ENCODE measurements at places on chromosomes 16 and 17.

- peak; percentile 80 for DNase-seq
These were observed 135.8 kb downstream of the WWOX start for GRCh38 chr16:78235168-78235800.

- DNase-seq = no peak
These were observed 858 bp upstream of the TELO2 start for GRCh38 chr16:1492082-1492922.

DNA sequence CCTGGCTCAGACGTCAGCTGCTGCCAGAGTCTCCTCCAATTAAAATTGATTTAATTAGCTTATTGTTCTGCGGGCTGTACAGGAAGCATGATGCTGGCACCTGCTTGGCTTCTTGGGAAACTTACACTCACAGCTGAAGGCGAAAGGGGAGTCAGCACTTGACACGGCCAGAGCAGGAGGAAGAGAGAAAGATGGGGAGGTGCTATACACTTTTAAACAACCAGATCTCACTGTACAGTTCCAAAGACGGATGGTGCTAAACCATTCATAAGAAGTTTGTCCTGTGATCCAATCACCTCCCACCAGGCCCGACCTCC is 1.4 kb upstream of the PRDM7 start:
- no peak for DNase-seq

DNA sequence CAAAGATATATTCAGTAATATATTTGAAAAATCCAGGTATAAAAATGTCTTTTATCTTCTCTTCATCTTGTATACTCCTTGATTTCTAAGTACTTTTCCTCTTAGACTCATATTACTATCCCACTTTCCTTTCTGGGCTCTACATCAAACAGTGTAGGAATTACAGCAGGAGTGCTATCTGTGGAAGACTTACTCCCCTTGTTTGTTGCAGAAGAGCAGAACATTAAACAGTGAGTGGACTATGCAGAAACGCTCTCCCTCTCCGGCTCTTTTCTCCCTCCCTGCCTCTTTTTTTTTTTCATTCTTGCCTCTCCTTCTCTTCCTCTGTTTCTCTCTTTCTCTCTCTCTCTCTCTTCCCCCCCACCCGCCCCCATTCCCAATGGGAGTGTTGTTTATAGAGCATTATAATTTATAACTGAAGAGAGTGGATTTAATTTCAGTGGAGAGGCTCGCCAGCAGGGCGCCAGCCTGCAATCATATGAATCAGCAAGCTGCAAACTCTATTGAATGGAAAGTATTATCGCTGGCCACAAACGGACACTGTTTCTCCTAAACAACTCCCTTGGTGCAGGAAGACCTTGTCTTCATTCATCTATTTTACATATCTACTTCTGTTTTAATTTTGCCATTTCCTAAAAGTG is 242.3 kb upstream of the TBX2 start:
- DNase-seq = no peak

DNA sequence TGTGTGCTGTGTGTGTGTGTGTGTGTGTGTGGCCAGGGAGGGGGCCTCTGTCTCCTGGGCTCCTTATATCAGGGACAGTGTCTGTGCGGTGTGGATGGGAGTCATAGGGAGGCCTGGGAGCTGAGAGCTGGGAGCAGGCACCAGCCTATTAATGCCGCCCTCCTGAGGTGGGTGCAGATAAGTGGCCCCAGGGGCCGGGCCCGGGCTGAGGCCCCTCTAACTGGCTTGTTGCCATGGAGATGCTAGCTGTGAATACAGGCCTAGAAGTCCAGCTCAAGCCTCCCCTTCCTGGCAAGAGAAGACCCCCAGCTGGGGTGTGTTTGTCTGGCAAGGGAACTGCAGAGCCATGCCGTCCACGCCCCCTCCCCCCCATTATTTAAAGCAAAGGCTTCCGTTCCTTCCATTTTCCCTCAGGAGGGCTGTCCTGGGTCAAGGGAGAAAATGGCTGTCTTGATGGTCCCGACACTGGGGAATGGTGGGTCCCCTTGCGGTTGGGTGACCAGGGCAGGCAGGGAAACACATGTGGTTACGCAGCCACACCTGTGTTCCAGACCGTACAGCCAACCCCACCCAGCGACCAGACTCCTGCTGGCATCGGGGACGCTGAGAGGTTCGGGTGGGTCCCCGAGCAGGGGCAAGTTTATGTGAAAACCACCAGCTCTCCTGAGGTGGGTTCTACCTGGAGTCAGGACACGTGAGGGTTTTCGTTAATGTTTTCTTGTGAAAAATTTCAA is 141.1 kb downstream of the MRM1 start:
- DNase-seq = peak; percentile 50

DNA sequence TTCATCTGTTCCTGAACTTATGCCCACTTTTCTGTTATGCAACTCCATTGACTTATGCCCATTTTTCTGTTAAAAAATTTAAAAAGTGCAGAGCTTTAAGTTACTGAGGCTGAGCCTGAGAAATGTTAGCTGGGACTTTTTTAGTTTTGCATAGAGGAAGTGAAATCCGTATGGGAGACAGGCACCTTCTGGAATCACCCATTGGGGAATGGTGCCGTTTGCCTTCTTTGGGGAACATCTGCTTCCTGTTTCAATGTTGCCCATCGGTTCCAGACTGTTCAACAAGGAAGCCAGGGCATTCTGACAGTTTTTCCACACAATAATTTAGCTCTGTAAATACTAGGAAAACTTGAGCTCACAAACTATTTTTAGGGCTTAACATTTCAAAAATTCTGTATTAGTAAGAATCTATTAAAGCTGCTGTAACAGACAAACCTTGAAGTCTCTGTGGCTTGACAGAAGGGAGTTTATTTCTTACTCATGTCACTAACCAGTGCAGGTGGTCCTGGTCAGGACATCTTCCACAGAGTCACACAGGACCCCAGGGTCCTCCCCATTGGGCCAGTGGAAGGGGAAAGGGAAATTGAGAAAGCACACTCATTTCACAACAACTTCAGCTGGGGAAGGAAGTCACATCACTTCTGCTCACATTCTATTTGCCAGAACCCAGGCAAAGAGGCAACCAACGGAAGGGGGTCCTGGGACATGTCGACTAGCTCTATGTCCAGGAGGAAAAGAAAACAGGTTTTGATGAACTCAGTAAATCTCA is 17.2 kb downstream of the PRKCB start:
- DNase-seq = no peak

- peak; percentile 80 for DNase-seq
These were observed 919.1 kb upstream of the EEF2KMT start for GRCh38 chr16:6016530-6017184.

GRCh38 chr17:69602972-69603371 is 188.5 kb downstream of the MAP2K6 start:
- DNase-seq = no peak

DNA sequence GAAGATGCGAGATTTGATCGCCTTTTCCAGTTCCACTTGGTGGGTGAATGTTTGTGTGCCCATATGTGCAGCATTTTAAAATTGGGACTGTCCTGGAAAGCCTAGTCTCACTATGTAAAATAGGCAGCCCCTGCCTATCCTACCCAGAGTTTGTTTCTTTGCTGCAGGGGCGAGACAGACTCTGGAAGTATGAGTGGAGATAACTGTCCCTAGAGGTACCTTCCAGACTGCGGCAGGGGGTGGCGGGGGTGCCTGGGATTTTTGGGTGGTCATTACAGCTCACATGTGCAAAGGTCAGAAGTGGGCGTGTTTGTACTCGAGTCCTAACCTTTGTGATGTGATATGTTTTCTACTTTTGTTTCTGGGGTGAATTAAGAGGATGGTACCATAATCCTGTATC is 36.6 kb downstream of the MPRIP start:
- no peak for DNase-seq

- no peak for DNase-seq
These were observed 25.0 kb upstream of the SLC38A8 start for GRCh38 chr16:84067640-84068039.

DNA sequence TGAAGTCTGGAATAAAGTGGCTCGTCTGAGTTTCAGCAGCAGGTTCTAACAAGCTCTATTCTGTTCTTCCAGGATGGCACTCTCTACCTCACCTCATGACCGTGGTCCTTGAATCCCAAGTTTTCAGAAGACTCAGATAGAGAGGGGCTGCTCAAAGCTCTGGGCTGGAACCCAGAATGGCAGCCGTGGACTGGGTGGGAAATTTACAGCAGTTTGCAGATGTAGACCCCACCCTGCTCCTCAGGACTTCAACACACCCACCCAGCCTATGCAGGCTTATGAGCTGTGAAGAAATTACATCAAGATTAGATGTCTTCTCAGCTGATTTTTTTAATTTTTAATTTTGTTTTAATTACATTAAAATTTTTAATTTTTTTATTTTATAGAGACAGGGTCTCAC is 59.4 kb downstream of the METRNL start:
- DNase-seq = no peak

DNA sequence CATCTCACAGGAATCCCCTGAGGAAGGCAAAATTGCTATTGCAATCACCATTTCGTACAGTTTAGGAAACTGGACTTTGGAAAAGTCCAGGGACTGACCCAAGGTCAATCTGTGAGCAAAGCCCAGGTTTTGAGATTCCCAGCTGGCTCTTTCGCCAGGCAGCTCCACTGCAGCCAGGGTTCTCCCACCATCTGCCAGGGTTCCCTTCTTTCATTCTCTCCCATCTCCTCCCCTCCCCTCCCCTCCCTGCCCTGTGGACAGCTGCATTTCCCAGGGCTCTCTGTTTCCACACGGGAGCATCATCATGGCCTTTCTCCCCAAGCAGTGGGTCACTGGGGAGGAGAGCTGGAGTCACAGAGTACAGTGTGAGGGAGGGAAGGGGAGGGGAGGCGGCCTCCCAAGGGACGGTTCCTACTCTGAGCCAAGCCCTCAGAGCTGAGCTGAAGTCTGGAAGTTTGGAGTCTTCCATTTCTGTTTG is 11.9 kb upstream of the GSDMA start:
- no peak for DNase-seq

DNA sequence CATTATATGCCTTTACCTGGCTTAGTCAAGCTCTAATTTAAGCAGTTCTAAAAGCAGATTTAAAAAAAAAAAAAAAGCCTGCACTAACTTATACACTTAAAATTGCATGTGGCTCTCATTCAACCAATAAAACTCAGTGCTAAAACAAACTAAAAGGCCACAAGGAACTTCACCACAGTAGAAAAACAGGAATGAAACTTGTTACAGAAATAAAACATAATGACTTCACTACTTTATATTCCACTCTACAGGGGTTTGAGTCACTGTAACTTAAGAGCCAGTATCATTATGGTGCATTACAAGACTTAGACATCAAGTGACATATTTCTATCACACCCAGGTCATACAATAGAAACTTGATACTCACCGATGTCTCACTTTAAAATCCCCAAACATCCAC is 11.1 kb downstream of the CA10 start:
- DNase-seq = no peak

DNA sequence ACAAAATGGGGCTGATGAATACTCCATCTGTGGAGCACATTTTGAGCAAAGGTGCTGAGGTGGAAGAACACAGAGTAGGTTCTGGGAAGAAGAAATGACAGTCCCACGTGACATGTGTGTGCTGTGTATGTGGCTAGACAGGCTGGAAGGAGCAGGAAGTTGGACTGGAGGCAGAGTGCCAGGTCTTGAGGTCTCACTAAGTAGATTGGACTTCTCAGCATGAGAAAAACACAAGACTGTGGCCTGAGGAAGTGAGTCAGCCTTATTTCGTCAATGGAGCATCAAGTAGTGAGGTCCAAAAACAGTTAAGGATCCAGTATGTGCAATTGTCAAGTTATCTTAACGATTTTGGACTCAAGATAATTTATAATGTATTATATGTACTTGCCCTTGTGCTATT is 736.5 kb downstream of the KCNJ2 start:
- no peak for DNase-seq

DNA sequence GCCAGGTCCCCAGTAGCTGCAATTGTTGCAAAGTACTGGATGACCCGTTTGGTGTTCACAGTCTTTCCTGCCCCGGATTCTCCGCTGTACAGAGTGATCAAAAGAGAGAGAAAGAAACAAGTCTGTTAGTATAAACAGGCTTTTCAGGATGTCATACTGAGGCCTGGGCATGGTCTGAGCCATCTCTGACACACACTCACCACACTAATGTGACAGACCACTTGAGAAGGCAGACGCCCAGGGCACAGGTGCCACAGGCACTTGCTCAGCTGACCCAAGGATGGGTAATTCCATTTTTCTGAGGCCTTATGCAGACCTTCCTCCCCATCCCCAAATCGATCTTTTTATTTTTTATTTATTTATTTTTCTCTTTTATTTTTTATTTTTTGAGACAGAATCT is 7.5 kb downstream of the MYH3 start:
- DNase-seq = no peak

DNA sequence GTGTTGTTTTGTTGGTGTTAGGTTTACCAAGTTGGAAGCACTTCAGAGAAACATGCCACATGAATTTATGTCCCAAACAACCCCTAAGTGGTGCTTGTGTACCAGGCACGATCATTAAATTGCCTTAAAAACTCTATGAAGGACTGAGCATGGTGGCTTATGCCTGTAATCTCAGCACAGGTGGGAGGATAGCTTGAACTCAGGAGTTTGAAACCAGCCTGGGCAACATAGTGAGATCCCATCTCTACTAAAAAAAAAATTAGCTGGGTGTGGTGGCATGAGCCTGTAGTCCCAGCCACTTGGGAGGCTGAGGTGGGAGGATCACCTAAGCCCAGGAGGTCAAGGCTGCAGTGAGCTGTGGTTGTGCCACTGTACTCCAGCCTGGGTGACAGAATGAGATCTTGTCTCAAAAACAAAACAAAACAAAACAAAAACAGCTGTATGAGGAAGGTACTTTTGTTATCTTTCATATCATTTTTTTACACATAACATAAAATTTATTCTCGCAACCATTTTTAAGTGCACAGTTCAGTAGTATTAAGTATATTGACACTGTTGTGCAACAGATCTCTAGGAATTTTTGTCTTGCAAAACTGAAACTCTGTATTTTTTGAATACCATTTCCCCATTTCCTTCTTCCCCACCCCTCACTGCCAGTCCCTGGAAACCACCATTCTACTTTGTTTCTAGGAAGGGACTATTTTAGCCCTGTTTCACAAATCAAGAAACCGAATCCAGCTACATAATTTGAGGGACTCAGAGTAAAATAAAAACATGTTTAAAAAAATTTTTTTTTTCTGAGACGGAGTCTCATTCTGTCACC is 14.3 kb upstream of the RBBP6 start:
- no peak for DNase-seq

DNA sequence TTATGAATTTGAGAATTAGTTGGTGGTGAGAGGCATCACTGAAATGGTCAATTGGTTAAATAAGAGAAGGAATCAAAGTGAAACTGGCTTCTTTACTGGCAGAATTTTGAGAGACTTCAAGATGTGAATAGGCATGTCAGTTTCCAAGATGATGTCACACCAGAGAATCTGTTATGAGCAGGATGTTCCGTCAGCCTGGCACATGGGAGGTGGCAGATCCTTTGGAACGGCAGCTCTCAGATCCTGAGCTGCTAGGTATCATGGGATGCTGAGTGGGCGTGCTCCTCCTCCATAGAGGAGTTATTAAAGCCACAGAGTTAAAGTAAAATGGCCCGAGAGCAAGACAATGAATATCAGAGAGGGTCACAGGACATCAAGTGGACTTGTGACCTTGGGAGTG is 444.3 kb upstream of the HSBP1 start:
- no peak for DNase-seq

GRCh38 chr16:48421741-48422140 is 36.5 kb upstream of the SIAH1 start:
- no peak for DNase-seq

GRCh38 chr17:55273579-55274354 is 9.0 kb downstream of the HLF start:
- DNase-seq = peak; percentile 98

All from cerebellar cortex (tissue), 1 donor.